ENCODE measurements at places on chromosomes 2 and 18.

- no peak for DNase-seq
Measured at GRCh38 chr18:58373481-58373880, 255.4 kb downstream of the ALPK2 start.

DNA sequence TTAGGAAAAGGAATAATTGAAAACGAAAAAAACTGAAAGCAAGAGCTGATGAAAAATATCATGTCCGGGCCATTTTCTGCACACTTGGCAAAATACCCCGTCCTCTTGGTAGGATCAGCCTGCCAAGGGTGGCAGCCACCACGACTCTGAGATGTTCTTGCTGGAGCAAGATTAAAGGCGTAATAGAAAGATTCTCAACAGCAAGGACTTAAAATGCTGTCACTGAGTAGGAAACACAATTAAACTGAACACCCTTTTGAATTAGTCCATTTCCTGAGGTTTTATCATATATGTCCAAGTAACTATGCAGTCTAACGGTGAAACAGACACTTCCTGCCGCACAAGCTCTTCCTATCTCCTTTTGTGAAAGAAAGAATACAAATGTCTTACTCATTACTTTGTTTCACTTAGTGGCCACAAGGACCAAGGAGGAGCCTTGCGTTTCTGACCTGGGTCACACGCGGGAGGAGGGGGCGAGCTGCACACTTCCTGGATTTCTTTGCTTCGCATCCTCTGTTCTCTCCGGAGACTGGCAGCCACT is 222.7 kb downstream of the PIEZO2 start:
- peak; percentile 35 for DNase-seq

GRCh38 chr2:156486147-156486546 is 50.0 kb downstream of the GPD2 start:
- DNase-seq, result no peak

DNA sequence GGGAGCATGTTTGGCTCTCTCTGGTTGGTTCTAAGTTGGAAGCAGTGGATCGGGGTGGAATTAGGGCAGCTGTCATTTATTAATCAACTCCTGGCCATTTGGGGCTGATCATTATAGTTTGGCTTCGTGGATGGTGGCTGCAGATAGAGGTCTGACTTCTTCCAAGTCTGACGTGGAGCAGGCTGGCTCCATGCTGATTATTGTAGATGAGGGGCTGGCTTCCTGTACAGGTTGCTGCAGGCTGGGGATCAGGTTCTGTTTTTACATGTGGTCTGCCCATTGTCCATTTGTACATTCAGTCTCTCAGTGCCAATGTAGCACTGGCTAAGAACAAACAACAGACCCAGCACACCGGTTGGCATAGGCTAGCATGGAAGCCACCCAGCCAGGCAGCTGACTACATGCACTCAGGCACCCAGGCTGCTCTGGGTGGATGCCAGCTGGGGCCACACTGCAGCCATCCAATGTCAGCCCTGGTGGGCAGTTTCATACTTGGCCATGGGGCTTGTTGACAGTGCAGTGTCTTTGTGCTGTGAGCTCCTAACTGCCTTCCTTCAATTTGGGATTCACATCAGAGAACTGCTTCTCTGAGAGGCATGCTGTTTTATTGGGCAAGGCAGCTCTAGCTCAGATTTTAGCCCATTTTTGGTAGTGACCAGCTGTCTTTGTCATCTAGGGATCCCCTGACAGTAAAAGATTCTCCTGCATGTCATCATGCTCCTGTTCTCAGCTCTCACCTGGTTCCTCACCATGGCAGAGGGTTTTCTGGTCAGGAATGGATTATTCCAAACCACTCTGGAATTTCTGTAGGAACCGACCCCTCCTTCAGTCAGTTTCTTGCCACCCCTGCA is 25.4 kb downstream of the NPAS2 start:
- DNase-seq, result peak; percentile 56

DNA sequence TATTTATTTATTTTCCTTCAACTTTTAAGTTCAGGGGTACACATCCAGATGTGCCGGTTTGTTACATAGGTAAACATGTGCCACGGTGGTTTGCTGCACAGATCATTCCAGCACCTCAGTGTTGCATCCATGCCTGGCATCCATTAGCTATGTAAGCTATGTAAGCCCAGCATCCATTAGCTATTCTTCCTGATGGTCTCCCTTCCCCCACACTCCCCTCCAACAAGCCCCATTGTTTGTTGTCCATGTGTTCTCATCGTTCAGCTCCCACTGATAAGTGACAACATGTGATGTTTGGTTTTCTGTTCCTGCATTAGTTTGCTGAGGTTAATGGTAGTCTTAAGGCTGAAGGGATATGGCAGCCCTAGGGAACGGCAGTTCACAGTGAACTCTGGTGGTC is 203.4 kb downstream of the CTNNA2 start:
- DNase-seq, result no peak

DNA sequence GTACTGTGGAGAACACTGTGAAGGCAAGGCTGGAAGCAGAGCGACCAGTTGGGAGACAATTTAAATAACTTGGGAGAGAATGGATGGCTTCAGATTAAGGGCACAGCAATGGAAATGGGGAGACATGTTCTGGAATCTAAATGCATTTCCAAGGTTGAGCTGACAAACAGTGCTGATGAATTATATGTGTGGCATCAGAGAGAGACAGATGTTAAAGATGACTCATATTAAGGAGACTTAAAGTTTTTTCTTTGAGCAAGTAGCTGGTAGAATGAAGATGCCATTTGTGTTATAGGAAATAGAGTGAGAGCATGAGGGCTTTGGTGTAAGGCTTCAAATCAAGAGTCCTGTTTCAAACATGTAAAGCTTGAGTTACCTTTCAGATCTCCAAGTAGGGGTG is 441.8 kb downstream of the SETBP1 start:
- DNase-seq, result no peak

DNA sequence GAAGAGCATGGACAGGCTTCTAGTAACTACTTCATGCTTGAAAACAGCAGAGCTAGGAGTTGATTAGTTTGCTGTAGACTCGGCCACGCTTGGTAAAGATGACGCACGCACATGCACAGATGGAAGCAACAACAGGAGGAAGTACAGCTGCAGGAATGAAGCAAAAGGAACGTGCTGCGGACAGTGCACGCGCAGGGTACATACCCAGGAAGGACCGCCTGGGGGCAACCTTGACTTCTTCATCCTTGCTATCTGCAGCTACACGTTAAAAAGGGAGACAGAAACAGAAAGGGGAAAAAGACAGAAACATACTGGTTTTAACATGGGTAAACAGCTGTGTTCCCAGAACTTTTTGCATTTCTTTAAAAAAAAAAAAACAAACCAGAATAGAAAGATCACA is 17.7 kb downstream of the SLC66A2 start:
- DNase-seq, result no peak
